Esophagus squamous epithelium (tissue), 5 donors: ENCODE measurements at places on chromosomes 7 and 10.

DNA sequence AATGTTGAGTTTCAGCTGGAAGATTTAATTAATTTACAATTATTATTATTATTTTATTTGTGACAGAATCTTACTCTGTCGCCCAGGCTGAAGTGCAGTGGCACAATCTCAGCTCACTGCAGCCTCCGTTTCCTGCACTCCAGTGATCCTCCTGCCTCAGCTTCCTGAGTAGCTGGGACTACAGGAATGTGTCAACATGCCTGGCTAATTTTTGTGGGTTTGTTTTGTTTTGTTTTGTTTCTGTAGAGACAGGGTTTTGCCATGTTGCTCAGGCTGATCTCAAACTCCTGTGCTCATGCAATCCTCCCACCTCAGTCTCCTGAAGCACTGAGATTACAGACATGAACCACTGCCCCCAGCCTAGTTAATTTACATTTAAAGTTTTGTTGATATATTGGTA lies 93.8 kb upstream of the MEOX2 start:
- no peak for DNase-seq

DNA sequence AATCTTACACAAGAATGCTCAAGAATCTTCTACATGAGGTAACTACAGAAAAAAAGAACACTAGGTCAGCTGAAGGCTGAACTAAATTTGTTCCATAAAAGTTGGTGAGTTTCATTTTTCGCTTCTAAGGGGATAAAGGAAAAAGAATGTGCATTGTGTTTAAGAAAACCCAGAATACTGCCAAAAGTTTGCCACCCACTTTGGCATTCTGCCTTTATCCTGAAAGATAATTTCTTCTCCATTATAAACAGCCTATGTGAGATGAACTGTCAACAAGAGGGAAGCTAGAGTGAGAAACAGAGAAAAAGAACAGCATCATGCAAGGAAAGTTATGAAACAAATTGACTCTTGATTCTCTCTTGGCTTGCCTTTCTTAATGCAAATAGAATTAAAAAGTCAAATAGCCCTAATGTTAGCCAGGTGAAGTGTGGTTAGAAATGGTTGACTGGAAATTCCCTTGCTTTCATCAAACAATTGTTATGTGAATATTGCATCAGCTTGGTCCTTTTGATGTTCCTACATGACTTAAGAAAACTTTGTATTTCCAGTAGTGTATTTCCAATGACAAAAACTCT lies 25.8 kb downstream of the STEAP1 start:
- no peak for DNase-seq

DNA sequence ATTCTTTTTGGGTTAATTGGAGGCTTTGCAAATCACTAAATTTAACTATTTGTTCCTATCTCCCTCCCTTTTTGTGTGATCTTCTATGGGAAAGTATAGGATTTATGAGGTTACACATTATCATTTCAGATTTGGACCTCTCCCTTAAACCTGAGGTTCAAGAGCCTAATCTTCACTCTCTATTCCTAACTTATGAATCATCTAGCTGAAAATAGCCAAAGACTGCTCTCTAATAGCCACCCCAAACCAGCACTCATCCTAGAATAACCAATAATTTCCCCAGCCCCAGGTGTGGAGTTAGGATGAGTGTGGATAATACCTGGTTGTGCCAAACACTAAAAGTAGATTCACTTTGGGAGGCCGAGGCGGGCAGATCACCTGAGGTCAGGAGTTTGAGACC lies 499.2 kb downstream of the GFRA1 start:
- no peak for DNase-seq

- no peak for DNase-seq
Measured at GRCh38 chr7:96449094-96449493, 127.2 kb upstream of the SLC25A13 start.

GRCh38 chr10:71729161-71729636 lies 9.6 kb upstream of the C10orf105 start:
- DNase-seq = no peak

DNA sequence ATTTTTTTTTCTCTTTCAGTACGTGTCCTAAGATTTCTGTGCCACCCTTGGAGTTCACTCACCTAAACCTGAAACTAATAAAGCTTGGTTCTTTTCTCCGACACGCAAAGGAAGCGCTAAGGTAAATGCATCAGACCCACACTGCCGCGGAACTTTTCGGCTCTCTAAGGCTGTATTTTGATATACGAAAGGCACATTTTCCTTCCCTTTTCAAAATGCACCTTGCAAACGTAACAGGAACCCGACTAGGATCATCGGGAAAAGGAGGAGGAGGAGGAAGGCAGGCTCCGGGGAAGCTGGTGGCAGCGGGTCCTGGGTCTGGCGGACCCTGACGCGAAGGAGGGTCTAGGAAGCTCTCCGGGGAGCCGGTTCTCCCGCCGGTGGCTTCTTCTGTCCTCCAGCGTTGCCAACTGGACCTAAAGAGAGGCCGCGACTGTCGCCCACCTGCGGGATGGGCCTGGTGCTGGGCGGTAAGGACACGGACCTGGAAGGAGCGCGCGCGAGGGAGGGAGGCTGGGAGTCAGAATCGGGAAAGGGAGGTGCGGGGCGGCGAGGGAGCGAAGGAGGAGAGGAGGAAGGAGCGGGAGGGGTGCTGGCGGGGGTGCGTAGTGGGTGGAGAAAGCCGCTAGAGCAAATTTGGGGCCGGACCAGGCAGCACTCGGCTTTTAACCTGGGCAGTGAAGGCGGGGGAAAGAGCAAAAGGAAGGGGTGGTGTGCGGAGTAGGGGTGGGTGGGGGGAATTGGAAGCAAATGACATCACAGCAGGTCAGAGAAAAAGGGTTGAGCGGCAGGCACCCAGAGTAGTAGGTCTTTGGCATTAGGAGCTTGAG lies at the start of gene CFTR:
Gene CFTR (plus strand): TSS at position 801 of the 830 bp plus-strand sequence. CDS start 70 bp downstream, outside the sequence.
- no peak for DNase-seq

- DNase-seq = no peak
Measured at GRCh38 chr10:120997313-120997712, 146.2 kb downstream of the WDR11 start.

DNA sequence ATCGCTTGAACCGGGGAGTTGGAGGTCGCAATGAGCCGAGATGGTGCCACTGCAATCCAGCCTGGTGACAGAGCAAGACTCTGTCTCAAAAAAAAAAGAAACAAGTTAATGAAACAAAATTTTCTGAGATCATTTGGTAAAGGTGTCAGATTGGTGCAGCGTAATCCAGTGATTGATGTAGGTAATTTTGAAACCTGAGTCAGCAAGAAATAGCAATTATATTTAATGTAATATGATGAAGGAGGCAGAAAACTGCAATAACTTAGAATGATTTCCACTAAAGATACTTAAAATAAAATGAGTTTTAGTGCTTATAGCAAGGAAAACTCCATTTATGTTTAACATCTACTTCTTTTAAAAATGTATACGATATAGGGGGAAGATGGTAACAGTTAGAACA lies 1049.8 kb upstream of the C7orf33 start:
- no peak for DNase-seq

- DNase-seq = no peak
Measured at GRCh38 chr7:128831994-128832879, 2.0 kb downstream of the FLNC start.

GRCh38 chr10:44439239-44439957 lies 54.5 kb upstream of the CXCL12 start:
- DNase-seq = no peak
